ENCODE measurements at places on chromosomes 3 and 15. TPM values are rescaled to one million over a fixed set of nuclear protein-coding genes. Genes with fewer than 3 reads are reported as not detected.

- no peak for DNase-seq
Measured at GRCh38 chr15:44064706-44065105, 130.4 kb downstream of the FRMD5 start.

DNA sequence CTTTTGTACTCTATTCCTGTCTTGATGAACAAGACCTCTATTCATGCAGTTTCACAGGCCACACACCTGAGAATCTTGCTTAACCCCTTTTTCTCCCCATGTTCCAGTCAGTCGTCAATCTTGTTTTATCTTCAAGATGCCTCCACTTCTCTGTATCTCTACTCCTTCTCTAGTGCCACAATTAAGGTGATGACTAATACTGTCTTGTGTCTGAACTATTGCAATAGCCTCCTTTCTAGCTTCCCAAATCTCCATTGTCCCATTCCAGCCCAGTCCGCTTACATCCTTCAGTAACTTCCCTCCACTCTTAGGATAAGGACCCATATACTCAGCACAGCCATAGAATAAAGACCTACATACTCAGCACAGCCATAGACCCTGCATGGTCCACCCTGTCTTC is 24.7 kb downstream of the CHST14 start:
- no peak for DNase-seq

- no peak for DNase-seq
Measured at GRCh38 chr15:73596174-73596573, 37.0 kb downstream of the NPTN start.

The TP63 gene
- 0.16 TPM for total RNA-seq

The PLAAT1 gene
- 8.1 TPM for total RNA-seq
